ENCODE measurements at places on chromosomes 7 and 10.

GRCh38 chr7:43405948-43406347 lies 177.0 kb upstream of the STK17A start:
- no peak for DNase-seq

GRCh38 chr7:71220210-71220695 lies 88.3 kb downstream of the GALNT17 start:
- DNase-seq, result no peak

GRCh38 chr7:33750177-33750576 lies 155.2 kb upstream of the BMPER start:
- no peak for DNase-seq

- no peak for DNase-seq
Measured at GRCh38 chr10:132899751-132900065, 42.7 kb downstream of the CFAP46 start.

DNA sequence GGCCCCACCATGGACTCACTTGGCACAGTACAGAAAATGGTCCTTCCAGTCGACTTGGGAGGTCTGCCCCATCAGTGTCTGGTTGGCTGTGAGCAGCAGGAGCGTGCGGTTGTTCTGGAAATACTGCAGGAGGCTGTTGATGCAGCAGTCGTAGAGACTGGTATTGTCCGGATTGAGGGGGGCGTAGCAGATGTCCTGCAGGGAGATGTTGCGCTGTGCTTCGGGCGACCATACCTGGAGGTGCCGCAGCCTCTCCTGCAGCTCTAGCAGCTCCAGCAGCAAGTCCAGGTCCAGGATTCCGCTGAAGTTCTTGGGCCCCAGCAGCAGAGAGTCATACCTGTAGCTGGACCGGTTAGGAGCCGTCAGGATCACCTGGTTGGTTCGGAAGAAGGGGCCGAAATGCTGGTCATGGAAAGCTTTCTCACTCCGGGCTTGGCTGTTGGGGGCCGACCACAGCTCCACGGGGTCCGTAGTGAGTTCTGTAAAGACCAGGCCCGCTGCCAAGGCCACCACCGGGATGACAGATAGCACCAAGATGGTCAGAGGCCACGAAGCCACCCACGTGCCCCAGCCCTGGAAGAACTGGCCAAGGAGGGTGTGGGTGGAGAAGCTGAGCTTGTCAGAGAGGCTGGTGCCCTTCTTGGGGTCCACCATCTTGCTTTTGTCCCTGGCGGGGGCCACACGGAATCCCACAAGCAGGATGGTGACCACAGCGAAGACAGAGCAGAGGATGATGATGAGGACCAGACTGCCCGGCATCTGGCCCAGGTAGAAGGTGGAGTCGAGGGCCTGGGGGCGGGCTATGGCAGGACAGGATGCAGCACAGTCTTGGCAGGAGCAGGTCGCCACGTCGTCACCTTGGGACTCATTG lies 2.1 kb downstream of the NPC1L1 start:
- DNase-seq, result no peak

GRCh38 chr7:113649556-113649955 lies 269.3 kb downstream of the PPP1R3A start:
- DNase-seq, result no peak

- no peak for DNase-seq
Measured at GRCh38 chr7:103622274-103622673, 176.3 kb upstream of the SLC26A5 start.

DNA sequence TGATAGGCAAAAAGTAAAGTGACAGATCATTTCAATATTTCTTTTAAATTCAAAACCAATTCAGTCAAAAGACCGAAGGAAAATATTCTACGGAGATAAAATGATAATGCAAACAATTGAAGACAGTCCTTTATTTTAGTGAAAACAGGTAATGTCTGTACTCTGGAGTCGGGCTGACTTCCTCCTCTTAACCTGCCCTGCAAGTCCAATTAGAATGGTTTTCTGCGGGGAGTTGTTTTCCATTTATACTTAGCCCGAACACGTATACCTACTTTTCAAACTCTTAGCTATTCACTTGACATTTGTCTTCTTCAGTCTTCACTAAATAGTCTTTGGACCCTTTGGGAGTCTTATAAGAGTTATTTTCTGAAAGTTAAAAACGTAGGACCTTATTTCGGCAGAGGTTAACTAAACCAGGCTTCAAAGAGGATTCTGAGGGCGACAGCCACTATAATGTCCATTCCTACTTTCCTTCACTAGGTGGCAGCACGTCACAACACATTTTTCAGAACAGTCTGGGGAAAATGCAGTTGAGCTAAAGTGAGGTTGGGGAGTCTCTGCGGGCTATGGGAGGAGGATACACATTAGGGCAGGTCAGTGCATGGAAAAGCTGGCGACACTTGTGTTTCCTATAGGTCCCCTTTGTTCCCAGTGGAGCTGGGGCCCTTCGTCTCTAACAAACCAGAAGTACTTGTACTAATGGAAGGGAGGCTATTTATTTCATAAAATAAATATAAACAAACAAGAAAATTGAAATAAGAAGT lies 472.0 kb downstream of the KCNMA1 start:
- DNase-seq, result peak; percentile 68

DNA sequence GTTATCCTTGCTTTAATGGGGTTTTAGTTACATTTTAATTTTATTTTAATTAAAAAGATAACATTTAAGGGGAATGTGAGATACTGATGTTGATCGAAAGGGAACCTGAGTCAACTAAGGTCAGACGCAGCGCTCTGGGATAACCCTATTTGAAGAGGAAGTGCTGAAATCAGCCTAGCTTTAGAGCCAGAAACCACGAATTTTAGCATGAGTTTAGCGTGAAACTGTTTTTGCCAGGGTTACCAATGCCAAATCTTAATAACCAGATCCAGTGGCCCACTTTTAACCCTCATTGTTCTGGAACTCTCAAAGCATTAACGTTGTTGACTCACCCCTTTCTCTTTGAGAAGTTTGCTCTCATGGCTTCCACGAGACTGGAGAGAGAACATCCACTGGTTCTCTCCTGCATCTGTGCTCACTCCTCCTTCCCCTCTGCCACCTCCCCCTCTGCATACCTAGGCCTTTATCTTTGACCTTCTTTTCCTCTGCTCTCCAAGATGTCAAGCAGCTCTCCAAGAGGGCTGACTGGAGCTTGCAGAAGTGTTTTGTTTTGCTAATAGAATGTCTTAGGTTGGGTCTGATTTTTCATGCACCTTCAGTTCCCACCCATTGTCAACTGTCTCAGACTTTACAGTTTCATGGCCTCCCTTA lies 198.3 kb upstream of the CELF2 start:
- no peak for DNase-seq

- DNase-seq, result no peak
Measured at GRCh38 chr7:74454925-74455288, 1.2 kb downstream of the GTF2IRD1 start.

GRCh38 chr7:70426249-70426880 lies 705.6 kb upstream of the GALNT17 start:
- DNase-seq, result no peak

- DNase-seq, result no peak
Measured at GRCh38 chr7:18590241-18590640, 94.7 kb downstream of the HDAC9 start.

- no peak for DNase-seq
Measured at GRCh38 chr10:22758867-22759266, 44.5 kb upstream of the PIP4K2A start.

DNA sequence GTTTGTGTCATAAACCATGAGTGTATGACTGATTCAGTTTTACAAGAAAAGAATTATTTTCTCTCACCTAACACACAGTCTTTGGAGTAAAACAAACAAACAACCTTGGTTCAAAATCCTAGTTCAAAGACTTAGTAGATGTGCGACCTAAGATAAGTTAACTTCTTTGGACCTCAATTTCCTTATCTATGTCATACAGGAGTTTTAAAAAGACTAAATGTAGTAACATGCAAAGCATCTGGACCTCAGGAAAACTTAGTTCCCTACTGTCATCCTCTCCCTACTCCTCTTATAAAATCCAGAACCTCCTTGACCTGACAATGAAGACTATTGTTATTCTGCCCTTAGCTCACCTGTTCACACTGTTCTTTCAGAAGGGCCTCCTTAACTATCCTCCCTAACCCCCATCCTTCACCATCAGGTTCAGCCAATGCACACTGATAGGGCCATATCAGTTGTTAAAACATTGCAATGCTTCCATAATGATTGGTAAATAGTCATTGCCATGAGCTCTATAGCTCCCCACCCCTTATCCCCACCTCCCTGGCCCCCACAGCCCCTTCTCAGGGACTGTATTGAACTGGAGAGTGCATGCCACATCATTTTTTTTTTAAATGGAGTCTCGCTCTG lies 28.8 kb upstream of the CCNJ start:
- DNase-seq, result no peak

GRCh38 chr10:97376413-97376812 lies 24.7 kb downstream of the RRP12 start:
- DNase-seq, result no peak

- DNase-seq, result no peak
Measured at GRCh38 chr10:96690755-96691730, 29.3 kb downstream of the PIK3AP1 start.

GRCh38 chr10:122267849-122268737 lies 3.0 kb upstream of the BTBD16 start:
- peak; percentile 91 for DNase-seq

DNA sequence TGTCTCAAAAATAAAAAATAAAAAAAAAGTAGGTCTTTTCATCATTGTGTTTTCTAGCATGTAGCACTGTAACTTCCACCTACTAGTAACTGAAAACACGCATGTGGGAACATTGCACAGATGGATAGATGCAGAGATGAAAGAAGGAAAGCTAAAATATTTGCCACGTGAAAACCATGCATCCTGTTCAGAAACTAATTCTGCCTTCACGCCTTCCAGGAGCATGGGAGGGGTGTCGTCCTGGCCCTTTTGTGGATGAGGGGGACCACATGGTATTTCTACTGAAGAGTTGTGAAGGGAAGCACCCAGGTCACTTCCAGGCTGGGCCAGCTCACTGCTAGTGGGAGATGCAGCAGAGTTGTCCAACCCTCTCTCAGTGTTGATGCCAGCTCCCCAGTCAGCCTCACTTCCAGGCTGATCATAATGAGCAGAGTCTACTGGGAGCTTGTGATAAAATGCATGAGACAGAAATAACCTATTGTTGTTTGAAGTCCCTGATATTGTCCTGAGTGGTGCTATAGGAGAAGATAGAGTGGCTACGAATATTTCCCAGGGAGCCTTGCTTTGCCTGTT lies 287.1 kb upstream of the CELF2 start:
- no peak for DNase-seq

- no peak for DNase-seq
Measured at GRCh38 chr7:70695795-70696083, 436.2 kb upstream of the GALNT17 start.

DNA sequence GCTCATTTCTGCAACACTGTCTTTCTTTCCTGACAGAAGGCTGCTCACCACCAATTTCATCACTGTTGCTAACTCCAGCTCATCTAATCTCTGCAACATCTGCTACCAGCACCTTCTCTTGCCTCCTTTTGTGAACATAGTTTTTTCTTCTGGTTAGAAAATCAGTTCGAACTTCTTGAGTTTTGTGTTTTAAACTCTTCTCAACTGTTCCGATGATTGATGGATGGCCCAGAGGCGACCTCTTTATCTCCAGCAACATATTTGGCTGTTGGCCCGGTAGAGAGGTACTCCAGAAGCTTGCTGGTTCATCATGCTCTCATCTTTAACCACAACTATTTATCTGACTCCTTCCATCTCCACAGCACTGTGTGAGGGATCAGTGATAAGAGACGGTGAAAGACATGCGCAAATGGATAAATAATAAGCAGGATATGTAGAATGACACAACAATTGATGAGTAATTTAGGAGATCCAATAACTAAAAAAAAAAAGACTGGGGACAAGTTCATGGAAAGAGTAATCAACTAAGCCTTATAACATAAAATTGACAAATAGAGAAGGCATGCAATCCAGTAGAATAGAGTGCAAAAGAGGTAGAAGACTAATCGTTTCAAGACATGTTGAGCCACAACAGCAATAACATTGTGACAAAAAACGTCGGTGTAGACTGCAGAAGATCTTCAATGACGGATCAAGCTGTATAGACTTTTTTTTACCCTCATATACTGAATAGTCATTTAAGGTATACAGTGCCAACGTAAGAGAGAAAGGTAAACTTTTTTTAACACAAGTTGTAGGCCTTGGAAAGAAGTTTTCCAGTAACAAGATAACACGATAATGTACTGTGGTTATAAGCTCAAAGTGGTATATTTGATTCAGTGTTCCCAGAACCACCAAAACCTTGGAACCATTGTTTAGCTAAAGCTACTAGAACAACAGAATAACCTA lies 152.2 kb downstream of the CRPPA start:
- DNase-seq, result no peak

GRCh38 chr7:121385800-121386179 lies 10.3 kb downstream of the FAM3C start:
- DNase-seq, result no peak

GRCh38 chr10:59718257-59718656 lies 8.6 kb upstream of the SLC16A9 start:
- no peak for DNase-seq

DNA sequence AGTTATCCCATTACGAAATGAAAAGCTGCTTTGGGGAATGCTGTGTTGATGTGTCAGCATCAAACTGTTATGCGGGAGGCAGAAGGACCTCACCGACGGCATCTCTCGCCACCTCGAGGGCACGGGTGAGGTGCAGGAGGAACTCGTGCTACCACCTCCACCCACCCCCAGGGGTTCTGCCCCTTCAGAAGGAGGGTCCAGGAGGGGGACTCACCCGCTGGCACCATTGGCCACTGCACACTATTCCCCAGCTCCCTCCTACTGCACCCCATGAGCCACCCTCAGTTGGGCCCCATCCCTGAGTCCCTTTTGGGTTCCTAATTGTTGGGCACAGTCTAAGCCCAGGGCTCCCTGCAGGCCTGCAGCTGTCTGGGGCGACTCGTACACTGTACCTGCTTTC lies 236.6 kb downstream of the PTPRN2 start:
- no peak for DNase-seq

DNA sequence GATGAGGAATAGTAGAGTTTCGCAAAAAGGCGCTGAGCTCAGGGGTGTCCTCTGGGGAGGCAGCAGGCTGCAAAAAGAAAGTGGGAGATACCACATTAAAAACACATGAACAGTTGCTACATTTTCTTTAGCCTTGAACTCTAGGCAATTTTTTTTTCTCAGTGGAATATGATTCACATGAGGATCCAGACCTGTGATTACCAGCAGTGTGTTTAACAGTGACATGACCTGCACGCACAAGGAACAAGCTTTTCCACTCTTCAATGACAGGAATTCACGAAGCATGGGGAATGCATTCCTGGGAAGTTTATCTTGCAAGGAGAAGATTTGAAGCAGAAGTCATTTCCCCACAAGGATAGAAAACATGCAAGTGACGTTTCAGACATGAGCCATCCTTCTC lies 161.6 kb downstream of the ITGA8 start:
- no peak for DNase-seq

DNA sequence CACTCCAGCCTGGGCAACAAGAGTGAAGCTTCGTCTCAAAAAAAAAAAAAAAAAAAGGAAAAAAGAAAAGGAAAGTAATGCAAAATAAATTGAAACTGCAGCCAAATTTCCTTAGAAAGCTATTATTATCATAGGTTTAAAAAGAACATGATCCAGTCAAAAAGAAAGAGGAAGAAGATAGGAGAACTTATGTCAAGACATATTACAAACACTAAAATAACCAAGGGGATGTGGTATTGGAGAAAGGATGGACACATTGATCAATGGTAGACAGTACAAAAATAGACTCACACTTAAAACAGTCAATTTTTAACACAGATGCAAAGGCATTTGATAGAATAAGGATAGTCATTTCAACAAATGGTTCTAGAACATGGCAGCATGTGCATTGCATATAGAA lies 27.3 kb upstream of the PFKP start:
- no peak for DNase-seq

Data from HEK293T (cell line).